ENCODE measurements at places on chromosomes 2 and 18.
A peak's percentile ranks its signal among the peaks of the same experiment; 100 is the strongest.

DNA sequence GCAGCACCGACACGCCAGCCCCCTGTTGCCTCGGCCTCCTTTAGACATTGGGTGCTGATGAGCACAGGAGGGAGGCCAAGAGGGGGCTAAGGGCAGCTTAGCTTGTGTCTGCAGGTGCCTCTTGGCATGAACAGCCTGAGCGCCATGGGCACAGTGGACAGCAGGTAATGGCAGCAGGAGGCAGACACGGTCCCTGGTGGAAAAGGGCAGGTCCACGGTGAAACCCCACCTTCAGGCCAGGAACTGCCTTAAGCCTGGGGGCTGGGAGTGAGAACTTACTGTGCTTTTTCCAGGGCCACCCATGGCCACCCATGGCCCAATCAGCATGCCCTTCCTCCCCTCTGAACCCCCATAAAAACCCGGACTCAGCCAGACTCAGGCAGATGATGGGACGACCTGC, 633.4 kb upstream of the TMEFF2 start:
- no peak for DNase-seq

- DNase-seq = no peak
These were observed 62.3 kb downstream of the PSMG2 start for GRCh38 chr18:12765126-12765525.

- no peak for DNase-seq
These were observed 59.9 kb downstream of the DYM start for GRCh38 chr18:49400398-49401072.

DNA sequence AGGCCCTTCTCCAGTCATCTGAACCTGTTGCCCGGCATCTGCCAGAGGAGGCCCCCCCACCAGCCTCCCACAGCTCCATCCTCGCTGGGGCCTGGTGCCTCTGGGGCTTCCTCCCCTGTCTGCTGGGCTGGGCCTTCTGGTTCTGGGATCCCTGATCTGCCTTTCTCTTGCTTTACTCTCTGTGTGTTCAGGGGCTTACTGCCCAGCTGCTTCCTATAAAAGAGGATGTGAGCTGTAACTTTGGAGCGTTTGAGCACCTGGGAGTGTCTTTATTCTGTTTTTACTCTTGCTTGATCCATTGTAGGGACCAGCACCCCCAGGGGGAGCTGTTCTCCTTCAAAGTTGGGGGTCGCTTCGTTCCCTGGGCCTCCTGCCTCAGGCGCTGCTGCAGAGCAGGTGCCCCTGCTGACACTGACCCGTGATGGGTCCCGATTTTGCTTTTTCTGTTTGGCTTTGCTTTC, 23.1 kb upstream of the FAHD2A start:
- DNase-seq = peak; percentile 32

GRCh38 chr2:158021226-158021625, 80.5 kb upstream of the UPP2 start:
- no peak for DNase-seq

GRCh38 chr2:163563336-163563735, 172.5 kb downstream of the FIGN start:
- no peak for DNase-seq

- no peak for DNase-seq
These were observed 819.7 kb upstream of the ZEB2 start for GRCh38 chr2:145339646-145340045.

DNA sequence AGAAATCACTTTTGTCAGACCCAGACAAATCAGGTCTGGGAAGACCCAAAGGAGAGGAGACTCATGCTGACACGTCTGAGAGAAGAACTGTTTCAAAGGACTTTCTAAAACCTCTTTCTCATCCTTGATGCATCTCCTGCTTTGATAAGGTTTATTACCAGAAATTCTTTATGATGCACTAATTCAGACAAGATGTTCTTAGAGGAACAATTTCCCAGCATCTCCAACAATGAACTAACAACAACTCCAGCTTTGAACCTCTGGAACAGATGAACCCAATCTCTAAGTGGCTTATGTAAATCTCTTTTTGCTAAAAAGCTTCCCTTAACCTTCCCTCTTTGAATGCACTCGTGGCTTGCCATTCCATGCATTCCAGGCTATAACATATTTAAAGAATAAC, 15.9 kb upstream of the SERPINB11 start:
- no peak for DNase-seq

- no peak for DNase-seq
These were observed 56.7 kb downstream of the DIS3L2 start for GRCh38 chr2:232018181-232018580.

GRCh38 chr2:224038049-224038829, 847 bp downstream of the SERPINE2 start:
- DNase-seq = peak; percentile 54

DNA sequence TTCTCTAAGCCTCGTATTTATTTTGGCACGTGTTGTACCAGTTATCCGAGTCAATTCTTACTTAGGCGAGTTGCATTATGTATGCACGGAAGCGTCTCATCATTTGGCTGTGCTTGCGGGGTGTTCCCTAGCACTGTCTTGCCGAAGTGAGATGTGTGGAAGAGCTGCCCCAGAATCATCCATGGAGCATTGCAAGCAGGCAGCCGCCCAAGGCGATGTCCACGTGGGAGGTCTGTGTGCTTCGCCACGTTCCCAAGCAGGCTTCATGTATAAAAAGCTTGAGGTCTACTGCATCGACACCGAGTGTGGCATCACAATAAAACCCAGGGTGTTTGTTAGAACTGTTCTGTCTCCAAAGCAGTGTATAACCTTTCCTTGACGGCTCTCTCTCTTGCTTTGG, 849.9 kb downstream of the DCDC2C start:
- DNase-seq = no peak

DNA sequence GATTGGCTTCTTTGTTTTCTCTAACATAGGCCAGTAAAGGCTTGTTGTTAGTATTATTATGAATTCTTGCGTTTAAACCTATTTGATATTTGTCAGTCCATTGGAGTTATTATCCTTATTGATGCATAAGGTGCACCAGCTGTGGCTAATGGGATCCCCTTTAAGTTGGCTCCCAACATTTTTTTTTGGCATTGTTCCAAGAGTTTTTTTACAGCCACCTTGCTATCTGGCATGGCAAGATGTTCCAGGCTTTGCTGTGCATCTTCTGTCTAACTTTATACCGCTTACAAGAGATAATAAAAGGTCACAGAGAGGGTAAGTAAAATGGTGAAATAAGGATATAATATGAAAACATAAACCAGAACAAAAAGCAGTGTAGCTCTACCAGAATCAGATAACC, 157.5 kb upstream of the TACR1 start:
- no peak for DNase-seq

DNA sequence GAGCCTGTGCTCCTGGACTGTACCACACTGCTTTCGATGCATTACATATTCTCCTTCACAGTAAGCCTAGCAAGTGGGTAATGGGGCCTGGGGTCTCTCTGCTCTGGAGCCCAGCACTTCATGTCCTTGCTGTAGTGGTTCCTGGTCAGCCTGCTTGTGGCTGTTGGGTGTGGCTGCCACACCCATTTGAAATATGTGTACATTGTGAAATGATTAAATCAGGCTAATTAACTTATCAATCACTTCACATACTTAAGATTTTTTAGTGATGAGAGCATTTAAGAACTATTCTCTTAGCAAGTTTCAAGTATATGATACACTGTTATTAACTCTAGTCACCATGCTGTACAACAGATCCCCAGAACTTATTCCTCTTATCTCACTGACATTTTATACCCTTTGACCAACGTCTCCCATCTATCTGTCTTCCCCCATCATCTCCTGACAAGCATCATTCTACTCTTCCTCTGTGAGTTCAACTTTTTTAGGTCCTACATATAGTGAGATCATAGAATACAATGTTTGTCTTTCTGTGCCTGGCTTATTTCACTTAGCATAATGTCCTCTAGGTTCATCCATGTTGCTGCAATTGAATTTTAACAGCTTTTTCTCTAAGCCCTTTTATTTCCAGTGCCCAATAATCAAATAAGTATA, 92.1 kb downstream of the LYPD6 start:
- DNase-seq = no peak

- no peak for DNase-seq
These were observed 8.1 kb downstream of the ACKR3 start for GRCh38 chr2:236577481-236578410.

DNA sequence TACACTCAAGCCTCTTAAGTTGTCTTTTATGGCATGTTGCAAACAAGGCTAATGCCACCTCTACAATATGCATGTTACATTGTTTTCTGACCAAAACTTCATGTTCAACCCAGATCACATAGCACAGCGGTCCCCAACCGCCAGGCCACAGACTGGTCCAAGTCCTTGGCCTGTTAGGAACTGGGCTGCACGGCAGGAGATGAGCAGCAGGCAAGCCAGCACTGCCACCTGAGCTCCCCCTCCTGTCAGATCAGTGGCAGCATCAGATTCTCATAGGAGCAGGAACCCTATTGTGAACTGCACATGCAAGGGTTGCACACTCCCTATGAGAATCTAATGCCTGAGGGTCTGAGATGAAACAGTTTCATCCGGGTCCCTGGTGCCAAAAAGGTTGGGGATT, 324.8 kb upstream of the CHAC2 start:
- no peak for DNase-seq

- no peak for DNase-seq
These were observed 58.7 kb downstream of the ABCG8 start for GRCh38 chr2:43897492-43897891.

GRCh38 chr2:5111581-5111980, 580.6 kb upstream of the SOX11 start:
- no peak for DNase-seq

DNA sequence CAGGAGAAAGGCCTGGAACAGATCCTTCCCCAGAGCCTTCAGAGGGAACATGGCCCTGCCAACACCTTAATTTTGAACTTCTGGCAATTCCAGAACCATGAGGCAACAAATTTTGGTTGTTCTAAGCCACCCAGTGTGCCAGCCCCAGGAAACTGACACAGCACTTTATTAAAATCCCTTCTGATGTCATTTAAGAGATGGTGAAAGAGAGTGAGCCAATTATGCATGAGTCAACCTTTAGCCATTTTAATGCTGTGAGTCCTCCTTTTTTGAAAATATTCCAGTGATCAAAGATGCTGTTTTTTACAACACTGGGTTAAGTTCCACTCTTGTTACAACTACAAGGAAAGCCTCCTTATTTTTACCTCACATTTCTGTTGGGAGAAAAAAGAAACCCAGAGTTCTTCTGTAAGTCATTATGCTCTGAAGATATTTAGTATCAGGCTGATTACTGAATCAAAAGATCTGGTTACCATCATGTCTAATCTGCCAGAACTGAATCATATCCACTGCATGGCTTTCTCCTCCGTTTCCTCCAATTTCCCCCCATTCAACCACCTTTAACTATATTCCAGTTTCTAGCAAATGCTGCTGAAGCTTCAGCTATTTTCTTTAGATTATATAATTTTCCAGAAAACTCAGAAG, 235.4 kb downstream of the TXNL1 start:
- no peak for DNase-seq

GRCh38 chr2:174005801-174006419, 40.7 kb upstream of the SP3 start:
- DNase-seq = no peak

- DNase-seq = no peak
These were observed 309.2 kb downstream of the AGAP1 start for GRCh38 chr2:235803028-235803427.

DNA sequence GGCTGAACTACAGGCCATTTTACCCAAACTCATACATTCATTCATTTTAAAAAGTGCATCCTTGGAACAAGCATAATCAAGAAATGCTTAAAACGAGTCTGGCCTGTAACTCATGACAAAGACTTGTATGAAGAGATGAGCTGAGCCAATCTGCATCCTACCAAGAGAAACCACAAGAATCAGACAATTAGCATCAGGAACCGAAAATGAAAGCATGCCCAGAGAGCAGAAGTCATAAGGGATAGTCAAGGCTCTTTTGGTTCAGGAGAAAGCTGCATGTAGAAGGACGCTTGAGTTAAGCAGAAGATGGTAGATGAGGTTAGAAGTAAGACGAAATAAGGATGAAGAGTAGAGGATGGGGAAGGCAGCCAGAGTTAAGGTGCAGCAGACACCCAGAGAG, 137.0 kb upstream of the CTNNA2 start:
- DNase-seq = no peak

GRCh38 chr2:239274391-239275043, 126.3 kb downstream of the HDAC4 start:
- no peak for DNase-seq

DNA sequence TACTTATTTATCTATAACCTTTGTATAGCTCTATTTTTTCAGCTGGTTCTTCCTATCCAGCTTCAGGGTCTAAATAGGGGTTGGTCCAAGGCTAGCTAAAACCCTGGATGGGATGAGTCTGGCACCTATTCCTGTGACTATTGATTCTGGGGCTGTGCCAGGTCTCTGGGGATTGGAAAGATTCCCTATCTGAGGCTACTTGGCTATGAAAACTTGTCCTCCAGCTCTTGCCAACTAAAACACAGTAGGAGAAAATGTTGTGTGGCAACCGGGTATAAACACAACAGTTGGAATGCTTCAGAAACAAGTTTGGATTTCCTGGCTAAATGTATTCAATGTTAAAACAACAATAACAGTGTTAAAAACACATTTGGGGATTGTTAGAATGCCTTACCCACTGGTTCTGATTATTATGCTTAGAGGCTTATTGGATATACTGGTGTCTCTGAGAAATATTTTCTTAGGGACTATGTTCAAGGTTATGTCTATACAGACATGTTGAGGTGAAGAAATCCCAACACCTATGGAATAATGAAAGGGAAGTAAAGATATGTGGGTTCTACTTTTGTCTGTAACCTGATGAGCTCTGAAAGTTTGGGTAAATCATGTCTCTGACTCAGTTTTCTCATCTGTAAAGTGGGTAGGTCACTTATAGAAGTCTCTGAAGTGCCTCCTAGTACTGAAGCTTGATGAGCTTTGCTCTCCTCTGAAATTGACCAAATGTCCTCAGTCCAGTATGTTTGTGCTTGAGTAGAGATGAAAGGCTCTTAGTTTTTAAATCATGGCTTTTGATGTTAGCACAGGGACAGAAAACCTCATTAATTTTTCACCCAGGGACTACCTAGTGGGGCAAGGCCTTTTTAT, 460.7 kb downstream of the MTX2 start:
- DNase-seq = no peak

GRCh38 chr2:48545244-48545643, 15.3 kb downstream of the STON1 start:
- no peak for DNase-seq

DNA sequence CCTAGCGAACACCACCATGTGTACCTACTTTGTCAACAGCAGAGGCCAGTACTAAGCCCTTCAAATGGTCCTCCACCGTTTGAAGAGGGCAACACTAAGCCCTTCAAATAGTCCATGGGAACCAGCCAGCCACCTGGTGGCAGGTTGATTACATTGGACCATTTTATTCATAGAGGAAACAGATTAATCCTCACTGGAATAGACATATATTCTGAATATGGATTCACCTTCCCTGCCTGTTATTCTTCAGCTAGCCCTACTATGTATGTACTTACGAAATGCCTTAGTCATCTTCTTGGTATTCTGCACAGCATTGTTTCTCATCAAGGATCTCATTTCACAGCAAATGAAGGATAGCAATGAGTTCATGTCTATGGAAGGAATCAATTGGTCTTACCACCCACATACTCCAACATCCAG, 10.0 kb upstream of the ZNF396 start:
- DNase-seq = no peak

Measured in GM20000 (cell line).